ENCODE measurements at places on chromosomes 12 and 14.

- no peak for DNase-seq
Observed at GRCh38 chr14:100899884-100900771, 3.4 kb downstream of the RTL1 start.

DNA sequence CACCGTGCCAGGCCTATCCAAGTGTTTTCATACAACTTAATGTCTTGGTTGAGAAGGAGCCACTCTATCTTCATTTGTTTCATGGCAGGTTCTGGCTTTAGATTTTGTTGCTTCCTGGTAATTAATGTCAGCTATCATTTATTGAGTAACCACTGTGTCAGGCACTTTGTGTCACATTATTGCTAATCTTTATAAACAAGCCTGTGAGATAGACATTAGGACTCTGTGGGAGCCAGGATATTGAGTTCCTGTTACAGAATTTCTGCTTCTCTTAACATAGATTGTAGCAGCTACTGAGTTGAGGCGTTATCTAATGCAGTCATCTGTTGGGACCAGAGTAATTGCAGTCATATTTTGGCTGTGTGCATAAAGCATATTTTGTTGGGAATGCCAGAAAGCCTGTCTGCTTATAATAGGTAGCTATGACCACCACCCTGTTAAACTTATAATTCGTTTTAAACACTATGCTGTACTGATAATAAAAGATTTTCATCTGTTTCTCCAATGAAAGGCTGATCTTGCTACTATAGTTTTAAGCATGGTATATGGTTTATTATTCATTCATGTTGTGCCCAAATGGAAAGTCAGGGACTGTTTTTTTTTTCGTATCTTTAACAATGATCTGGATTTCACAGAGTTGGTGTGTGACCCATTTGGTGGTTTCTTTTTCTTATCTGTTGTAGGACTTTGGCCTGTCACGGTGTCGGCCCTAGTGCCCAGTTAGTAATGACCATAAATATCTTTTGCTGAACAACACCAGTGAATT lies 432.6 kb downstream of the PCNX1 start:
- DNase-seq, result no peak

GRCh38 chr12:66679461-66680084 lies 697 bp upstream of the GRIP1 start:
- DNase-seq, result no peak

DNA sequence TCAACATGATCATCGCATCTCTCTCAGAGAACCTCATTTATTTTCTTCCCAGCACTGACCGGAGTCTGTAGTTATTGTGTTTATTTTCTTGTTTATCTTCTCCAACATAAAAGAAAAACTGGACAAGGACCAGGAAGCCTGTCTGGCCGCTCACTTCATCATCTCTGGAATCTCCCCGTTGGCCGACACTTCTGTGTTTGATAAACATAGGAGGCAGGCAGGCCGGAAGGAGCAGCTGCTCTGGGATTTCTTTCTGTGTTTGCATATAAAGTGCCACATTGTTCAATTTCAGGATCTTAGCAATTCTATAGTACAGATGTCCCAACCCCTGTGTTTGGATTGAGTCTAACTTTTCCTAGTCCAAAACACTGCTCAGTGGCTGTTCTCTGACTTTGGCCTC lies 53.3 kb downstream of the ACACB start:
- no peak for DNase-seq

DNA sequence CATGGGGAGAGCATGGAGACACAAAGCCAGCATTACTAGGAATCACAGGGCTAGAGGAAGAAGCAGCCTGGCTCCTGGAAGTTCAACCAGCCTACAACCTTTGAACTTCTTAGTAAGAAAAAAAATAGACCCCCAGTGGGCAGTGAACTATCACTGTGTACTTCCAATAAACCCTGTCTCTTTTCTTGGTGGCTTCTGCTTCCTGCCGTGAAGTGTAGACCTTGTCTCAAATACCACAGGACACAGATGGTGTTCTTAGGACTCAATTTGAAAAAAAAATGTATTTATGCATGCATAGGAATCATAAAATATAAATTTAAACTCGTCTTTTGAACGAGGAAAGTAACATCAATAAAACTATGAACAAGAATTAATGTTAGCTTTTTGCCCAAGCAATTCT lies 3.6 kb upstream of the PTGER2 start:
- no peak for DNase-seq

- DNase-seq, result no peak
Observed at GRCh38 chr12:58458102-58458501, 462.2 kb downstream of the LRIG3 start.

DNA sequence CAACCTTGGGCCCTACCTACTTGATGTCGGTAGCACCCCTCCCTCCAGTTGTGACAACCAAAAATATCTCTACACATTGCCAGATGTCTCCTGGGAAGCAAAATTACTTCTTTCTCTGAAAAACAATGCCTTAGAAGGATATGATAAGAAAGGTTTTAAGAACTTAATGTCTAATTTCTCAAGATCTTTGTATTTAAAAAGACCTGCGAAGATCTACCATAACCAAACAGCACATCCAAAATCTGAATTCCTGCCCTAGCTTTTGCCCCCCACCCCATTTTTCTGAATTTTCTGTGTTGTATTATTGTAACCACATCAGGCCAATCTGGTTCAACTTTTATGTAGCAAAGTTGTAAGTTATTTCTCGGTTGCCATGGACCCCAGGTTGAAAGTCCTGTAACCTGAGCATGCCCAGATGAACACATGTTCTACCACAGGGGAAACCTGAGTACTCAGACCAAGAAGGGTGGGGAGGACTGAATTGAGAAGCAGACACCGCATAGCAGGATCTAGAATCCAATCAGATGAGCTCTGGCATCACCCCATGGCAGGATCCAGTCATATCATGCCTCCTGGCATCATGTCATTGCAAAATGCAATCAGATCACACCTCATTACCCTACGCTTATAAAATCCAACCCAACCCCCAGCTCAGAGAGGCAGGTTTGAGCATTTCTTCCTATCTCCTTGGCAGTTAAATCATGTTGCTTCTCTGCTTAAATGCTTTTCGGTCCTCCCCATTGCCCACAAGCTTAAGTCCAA lies 8.7 kb downstream of the TMEM253 start:
- DNase-seq, result no peak

GRCh38 chr12:130573766-130574165 lies 142.3 kb downstream of the RIMBP2 start:
- DNase-seq, result no peak

- no peak for DNase-seq
Observed at GRCh38 chr14:99958380-99958779, 106.8 kb upstream of the EVL start.

- no peak for DNase-seq
Observed at GRCh38 chr12:43079476-43079875, 472.5 kb downstream of the ADAMTS20 start.

GRCh38 chr12:113770389-113770865 lies 195.7 kb downstream of the RBM19 start:
- DNase-seq, result no peak

DNA sequence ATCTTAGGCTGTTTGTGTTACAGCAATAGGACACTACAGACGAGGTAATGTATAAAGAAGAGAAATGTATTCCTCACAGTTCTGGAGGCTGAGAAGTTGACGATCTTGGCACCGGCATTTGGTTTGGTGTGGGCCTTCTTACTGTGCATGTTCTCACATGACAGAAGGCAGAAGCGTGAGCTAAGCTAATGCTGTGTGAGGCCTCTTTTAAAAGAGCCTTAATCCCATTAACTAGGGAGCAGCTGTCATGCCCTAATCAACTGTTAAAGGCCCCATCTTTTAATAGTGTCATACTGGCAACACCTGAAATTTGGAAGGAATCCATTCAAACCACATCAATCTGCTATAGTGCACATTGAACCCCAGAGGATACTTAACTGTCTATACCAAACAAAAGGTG lies 992.9 kb downstream of the GALC start:
- DNase-seq, result no peak

- no peak for DNase-seq
Observed at GRCh38 chr12:27555361-27555760, 31.4 kb downstream of the PPFIBP1 start.

DNA sequence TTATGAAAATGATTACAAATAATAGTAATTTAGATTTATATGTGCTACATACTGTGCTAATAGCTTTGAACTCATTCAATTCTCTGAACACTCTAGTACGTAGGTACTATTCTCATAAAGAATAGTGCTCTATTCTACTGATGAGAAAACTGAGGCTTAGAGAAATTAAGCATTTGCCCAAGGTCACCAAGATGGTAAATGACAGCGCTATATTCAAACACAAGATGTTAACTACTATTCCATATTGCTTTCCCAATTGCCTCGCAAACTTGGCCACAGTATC lies 182.9 kb upstream of the GZMB start:
- DNase-seq, result no peak

Data from activated T-helper 9 cell treated with anti-CD3 and anti-CD28 coated beads, Interleukin-2, amount 50 U/mL, for 16 hours (primary cell).